Tibial nerve (tissue), 4 donors: ENCODE measurements at places on chromosomes 16 and 17.
A peak's percentile ranks its signal among the peaks of the same experiment; 100 is the strongest.

DNA sequence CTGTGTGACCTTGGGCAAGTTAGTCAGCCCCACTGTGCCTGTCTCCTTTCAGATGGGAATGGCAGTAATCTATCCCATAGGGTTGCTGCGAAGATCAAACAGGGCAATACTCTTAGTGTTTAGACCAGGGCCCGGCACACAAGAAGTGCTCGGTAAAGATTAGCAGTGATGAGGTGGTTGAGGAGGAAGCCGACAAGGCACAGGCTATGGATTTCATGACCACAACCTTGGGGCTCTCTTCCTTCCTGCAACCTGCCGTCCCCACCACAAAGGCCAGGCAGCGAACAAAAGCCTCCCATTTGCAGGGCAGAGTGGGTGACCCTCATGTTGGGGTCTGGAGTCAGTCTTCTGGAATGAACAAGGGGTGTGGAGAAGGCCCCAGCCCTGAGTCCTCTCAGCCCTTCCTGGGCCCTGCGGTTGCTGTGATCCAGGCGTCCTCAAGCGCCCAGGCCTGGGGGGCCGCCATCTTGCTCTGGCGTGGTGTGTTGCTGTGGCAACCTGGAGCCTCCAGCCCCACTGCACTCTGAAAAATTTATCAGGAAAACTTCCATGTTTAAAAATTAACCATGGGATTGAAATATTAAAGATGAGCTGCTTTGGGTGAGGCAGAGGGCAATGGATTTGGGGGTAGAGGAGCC lies 9.8 kb downstream of the ADAM11 start:
- DNase-seq, result no peak

- no peak for DNase-seq
These were observed 20.1 kb upstream of the SLC5A11 start for GRCh38 chr16:24825696-24826095.

GRCh38 chr17:41796121-41796895 lies 9.8 kb upstream of the JUP start:
- no peak for DNase-seq

DNA sequence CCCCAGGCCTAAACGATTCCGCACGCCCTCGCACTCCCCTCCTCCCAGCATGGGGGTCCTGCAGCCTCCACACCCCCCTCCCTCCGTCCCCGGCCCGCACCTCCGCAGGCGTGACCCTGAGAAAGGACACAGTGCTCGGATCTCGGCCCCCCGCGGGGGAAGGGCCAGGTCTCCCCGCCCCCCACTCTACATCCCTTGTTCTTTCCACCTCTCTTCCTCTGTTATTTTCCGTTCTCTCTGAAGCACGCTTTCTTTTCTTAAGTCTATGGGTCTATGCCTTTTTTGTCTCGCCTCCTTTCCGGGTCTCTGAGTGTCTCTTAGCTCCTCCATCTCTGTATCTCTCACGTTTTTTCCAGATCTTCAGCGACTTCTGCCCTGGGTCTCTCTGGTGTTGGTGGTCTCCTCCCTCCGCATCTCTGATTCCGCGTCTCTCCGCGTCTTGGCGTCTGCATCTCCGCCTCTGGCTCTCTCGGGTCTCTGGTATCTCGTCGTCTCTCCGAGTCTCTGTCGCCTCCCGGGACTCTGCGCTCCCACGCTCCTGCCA lies 2.1 kb upstream of the HES7 start:
- peak; percentile 19 for DNase-seq

- no peak for DNase-seq
These were observed 1057.7 kb upstream of the EEF2KMT start for GRCh38 chr16:6155271-6155670.

GRCh38 chr16:46911650-46912049 lies 27.5 kb downstream of the GPT2 start:
- DNase-seq, result no peak

GRCh38 chr16:440627-441026 lies 15.2 kb downstream of the RAB11FIP3 start:
- DNase-seq, result no peak

GRCh38 chr16:79393564-79393963 lies 207.0 kb downstream of the MAF start:
- DNase-seq, result no peak
